Spleen (tissue), 13 donors: ENCODE measurements at places on chromosomes 5 and 9.

GRCh38 chr9:124760719-124761118, 10.4 kb downstream of the NR6A1 start:
- no peak overlapping the region for H3K4me3 ChIP-seq
- no peaks in the 10 kb centered on the region for H3K36me3 ChIP-seq
- H3K4me1 ChIP-seq = no peaks in the 10 kb centered on the region

DNA sequence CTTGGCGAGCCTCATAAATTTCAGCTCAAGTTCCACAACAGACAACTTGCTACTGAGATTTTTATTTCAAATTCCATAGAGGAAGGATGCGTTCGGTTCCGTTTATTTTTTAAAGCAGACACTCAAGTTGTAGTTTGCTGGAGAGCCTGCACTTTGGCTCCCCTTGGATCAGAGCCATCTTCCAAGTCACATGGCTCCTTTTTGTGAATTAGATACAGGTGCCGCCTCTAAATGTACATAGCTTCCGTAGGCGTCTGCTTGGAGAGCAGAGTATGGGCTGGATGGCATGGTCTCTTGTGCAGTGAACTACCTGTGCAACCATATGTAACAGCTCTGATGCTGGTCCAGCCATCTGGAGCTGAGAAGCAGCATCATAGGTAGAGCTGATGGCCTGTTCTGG, 73.9 kb upstream of the WWC1 start:
- no peak for DNase-seq
- H3K27ac ChIP-seq = no peak overlapping the region
- H3K27me3 ChIP-seq = no peaks in the 10 kb centered on the region
- peaks cover 4% of the 10 kb centered on the region for H3K4me1 ChIP-seq

DNA sequence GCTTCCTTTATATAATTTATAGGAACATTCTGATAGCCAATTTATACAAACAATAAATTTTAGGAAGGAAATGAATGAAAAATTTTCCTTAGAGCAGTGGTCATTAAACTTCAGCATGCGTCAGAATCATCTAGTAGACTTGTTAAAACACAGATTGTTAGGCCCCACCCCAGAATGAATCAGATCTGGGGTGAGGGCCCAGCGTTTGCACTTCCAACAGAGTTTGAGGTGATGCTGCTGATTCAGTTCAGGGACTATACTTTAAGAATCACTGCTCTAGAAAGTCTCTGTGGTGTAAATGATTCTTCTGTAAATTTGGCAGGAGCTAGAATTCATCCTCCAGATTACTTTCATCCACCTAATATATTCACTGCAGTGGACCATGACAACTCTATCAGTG, 80.4 kb downstream of the SLC12A2 start:
- H3K27me3 ChIP-seq = no peaks in the 10 kb centered on the region
- DNase-seq = no peak
- peaks cover 22% of the 10 kb centered on the region for H3K36me3 ChIP-seq
- no peak overlapping the region for H3K4me3 ChIP-seq
- H3K4me1 ChIP-seq = no peaks in the 10 kb centered on the region

- no peaks in the 10 kb centered on the region for H3K4me1 ChIP-seq
- no peak overlapping the region for H3K4me3 ChIP-seq
- no peaks in the 10 kb centered on the region for H3K27me3 ChIP-seq
- peaks cover 4% of the 10 kb centered on the region for H3K36me3 ChIP-seq
- no peak overlapping the region for H3K27ac ChIP-seq
- no peak for DNase-seq
Observed at GRCh38 chr9:95035846-95036245, 281.7 kb downstream of the FANCC start.

DNA sequence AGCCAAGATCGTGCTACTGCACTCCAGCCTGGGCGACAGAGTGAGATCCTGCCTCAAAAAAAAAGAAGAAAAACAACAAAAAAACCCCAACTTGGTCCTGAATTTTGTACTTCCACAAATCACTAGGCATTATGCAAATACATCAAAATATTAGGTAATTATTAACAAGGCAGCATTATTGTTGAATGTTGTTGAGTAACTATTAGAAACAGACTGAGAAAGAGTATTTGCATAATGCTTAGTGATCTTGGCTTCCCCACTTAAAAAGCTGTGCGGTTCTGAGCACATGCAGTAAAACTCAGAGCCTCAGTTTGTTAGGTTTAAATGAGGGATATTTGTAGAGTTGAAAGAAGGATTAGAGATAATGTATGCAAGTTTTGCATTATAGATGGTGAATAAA, 64.2 kb downstream of the SCAMP1 start:
- H3K4me1 ChIP-seq = no peaks in the 10 kb centered on the region
- no peak for DNase-seq
- peaks cover 65% of the 10 kb centered on the region for H3K36me3 ChIP-seq
- H3K27me3 ChIP-seq = no peaks in the 10 kb centered on the region
- no peak overlapping the region for H3K4me3 ChIP-seq
- H3K27ac ChIP-seq = no peak overlapping the region

GRCh38 chr9:18423791-18424531, 50.0 kb upstream of the ADAMTSL1 start:
- no peaks in the 10 kb centered on the region for H3K36me3 ChIP-seq
- H3K27ac ChIP-seq = no peak overlapping the region
- no peaks in the 10 kb centered on the region for H3K27me3 ChIP-seq
- no peak overlapping the region for H3K4me3 ChIP-seq
- H3K4me1 ChIP-seq = no peaks in the 10 kb centered on the region

DNA sequence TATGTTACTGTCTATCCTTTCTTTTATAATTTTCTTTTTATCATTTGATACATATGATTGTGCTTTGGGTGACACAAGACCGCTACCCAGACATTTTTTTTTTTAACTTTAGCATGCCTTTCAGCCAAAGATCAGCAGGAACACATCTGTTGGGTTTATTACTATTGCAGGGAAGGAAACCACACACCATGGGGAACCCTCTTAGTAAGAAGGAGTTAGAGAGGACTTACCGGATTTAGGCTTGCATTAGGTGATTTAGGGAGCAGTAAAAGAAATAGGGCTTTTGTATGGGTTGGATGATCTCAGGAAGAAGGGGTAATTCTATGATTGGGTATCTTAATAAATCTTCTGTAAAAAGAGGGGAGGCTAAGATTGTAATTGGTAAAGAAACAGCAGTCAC, 138.2 kb downstream of the SNX18 start:
- no peaks in the 10 kb centered on the region for H3K36me3 ChIP-seq
- peaks cover 47% of the 10 kb centered on the region for H3K4me1 ChIP-seq
- DNase-seq = no peak
- no peak overlapping the region for H3K27ac ChIP-seq
- H3K4me3 ChIP-seq = no peak overlapping the region

DNA sequence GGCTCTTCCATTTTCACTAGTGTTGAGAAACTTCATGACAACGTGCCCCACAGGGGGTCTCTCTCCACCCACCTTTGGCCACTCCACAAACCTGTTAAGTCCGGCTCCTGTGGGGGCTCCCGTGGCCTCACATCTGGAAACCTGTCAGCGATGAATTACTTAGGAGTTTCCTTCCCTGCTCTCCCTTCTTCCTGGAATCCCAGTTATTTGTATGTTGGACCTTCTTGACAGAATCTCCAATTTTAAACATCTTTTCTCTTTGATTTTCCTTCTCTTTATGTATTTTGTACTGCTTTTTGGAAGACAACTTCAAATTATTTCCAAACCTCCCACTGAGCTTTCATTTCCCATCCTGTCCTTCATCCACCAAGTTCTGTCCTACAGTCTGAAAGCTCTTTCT, 55.1 kb upstream of the NRARP start:
- H3K27me3 ChIP-seq = no peaks in the 10 kb centered on the region
- peaks cover 14% of the 10 kb centered on the region for H3K4me1 ChIP-seq

- no peak overlapping the region for H3K27ac ChIP-seq
- H3K4me3 ChIP-seq = no peak overlapping the region
- H3K27me3 ChIP-seq = no peaks in the 10 kb centered on the region
- H3K36me3 ChIP-seq = no peaks in the 10 kb centered on the region
- DNase-seq = no peak
Observed at GRCh38 chr5:66645039-66645438, 48.8 kb downstream of the MAST4 start.

DNA sequence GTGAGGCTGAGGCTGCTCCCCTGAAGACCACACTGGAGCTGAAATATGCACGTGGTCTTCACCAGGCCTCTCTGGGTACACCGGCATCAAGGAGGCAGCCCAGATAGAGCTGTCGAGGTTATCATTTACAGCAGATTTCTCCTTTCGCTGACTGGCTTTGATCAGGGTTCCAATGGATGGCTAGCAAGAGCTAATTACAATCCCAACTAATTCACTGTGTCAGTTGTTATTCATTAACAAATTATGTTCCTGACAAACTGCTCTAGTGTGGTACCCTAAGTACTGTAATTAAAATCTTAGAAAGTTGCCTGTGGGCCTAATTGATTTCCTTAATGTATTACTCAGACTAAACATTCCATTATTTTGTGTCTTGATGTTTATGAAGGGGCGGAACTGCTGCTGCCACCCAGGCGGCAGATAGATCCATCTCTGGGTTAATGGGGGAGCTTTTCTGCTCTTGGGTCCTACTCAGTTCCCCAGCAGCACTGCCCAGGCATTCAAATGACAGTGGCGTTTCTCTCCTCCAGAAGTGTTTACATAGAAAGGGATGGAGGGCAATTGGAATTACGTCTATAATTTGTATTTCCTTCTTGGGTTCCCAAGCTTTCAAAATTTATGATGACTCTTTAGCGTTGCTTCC, 71.7 kb upstream of the RAD23B start:
- H3K36me3 ChIP-seq = no peaks in the 10 kb centered on the region
- no peak for DNase-seq
- H3K27ac ChIP-seq = no peak overlapping the region

GRCh38 chr5:56482363-56482762, 249.2 kb upstream of the ANKRD55 start:
- H3K27ac ChIP-seq = peak overlapping the region; percentile 83
- peak overlapping the region; percentile 54 for H3K4me3 ChIP-seq
- no peak for DNase-seq
- H3K27me3 ChIP-seq = peaks cover 11% of the 10 kb centered on the region

DNA sequence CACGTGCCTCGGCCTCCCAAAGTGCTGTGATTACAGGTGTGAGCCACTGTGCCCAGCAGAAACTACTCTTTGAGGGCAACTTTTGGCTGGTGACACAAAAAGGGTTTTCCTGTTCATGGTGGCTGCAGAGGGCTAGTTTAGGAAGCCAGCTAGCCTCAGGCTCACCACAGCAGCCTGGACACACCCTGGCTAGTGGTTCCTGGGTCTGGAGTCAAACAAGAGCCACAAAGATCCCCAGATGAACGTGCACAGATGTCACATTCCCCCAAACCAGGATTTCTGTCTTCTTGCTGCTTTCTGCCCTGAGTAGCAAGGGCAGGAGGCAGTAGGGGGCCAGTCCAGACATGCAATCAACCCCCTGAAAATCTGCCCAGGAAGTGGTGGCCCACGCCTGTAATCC, 6.8 kb downstream of the HBEGF start:
- peaks cover 70% of the 10 kb centered on the region for H3K4me1 ChIP-seq
- no peaks in the 10 kb centered on the region for H3K27me3 ChIP-seq
- H3K27ac ChIP-seq = no peak overlapping the region
- no peak overlapping the region for H3K4me3 ChIP-seq

DNA sequence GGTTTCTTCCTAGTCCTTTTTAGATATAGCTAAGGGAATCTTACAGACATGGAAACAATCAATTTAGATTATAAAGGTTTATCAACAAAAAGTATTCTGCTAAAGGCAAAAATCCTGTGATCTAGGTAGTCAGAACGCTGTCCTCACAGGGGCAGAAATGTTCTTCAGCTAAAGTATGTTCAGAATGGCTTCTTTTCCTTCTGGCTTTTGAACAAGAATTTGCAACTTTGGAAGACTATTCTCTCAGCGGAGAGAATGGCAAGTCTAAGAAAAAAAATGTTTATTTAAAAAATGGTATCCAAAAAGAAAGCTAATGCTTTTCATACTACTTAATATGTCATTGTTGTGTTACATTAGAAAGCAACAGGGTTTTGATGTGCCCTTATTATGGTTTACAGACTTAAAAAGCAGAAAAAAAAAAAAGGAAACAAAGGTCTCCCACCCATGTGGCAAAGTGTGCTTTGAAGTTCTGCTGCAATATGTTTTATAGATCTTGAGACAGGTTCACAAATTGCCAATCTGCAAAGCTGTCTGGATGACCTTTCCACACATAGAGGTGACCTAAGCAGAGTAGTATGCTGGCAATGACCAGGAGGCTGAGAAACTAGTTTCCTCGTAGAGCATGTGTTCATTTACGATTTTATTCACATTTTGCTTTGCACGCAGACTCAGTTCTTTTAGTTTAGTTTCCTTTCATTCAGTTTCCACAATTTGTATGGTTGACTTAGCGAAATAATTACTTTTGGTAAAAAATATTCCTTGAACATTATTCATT, 45.1 kb upstream of the PJA2 start:
- no peak overlapping the region for H3K27ac ChIP-seq
- no peak overlapping the region for H3K4me3 ChIP-seq
- no peak for DNase-seq
- H3K36me3 ChIP-seq = no peaks in the 10 kb centered on the region
- H3K27me3 ChIP-seq = no peaks in the 10 kb centered on the region
- peaks cover 9% of the 10 kb centered on the region for H3K4me1 ChIP-seq
